Activated CD4-positive, alpha-beta T cell treated with anti-CD3 and anti-CD28 coated beads, Interleukin-2, amount 50 U/mL, for 48 hours (primary cell): ENCODE measurements at places on chromosomes 3 and 15.

- no peak for DNase-seq
Measured at GRCh38 chr3:68482565-68482964, 449.8 kb downstream of the TAFA4 start.

DNA sequence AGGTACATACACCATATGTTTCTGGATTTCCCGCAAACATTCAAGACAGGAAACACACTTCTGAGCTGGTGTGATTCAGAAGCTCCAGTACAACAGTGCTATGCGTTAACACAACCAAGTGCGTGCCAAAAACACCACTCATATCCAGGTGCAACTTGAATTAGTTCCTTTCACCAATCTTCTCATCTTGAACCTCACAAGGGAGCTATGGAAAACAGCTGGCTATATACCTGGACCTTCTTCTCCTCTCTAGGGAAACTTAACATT is 31.3 kb downstream of the SUSD5 start:
- DNase-seq, result no peak

DNA sequence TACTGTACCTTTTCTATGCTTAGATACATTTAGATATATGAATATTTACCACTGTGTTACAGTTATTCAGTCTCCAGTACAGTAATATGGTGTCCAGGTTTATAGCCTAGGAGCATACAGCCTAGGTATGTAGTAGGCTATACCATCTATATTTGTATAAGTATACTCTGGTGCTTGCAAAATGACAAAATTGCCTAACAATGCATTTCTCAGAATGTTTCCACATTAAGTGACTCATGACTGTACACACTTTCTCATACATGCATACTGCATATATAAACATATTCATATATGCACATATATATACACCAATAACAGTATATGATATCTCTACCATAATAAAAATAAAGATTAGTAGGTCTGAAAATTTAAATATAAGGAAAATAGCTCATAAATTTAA is 169.3 kb downstream of the DPH6 start:
- no peak for DNase-seq

- DNase-seq, result no peak
Measured at GRCh38 chr3:156615592-156616173, 58.7 kb upstream of the TIPARP start.

DNA sequence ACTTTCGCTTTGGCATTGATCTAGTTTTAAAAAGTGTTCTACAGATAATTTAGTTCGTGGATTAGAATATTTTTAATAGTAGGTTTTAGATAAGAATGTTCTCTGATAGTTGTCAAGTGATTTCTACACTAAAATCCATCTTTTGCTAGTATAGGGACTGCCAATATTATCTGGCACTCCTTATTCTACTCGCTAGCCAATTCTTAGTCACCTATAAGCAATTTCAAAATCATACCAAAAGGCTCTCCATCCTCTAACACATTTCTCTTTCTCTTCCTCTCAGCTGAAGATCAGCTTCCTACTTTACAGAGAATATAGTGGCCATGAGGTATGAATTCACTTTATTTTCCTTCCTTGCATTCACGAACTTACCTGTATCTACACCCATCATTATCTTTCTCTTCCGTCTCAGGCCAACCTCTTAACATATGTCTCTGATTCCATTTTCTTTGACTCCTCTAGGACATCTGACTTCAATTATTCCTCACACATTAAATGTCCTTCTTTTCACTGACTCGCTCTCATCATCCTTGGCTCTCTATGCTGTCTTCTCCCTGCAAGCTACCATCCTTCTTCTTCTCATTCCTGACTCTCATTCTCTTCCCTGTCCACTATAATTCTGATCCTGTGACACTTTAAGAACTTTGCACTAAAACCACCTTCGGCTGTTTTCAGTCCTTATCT is 35.5 kb downstream of the C3orf80 start:
- DNase-seq, result no peak

DNA sequence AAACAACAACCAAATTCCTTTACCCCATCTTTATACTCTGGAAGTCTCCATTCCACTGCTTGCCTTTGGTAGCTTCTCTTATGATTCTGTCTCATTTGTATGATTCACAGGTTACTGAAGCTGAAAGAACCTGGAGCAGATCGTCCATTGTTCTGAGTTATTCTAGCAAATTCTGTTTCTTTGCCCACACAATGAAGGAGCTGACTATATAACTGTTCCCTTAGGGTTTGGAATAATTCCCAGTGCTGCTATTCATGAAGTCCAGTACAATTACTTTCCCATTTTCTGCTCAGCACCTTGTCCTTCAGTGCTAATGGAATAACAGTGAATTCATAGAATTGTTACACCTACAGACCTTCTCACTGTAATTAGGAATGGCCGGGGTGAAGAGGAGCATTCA is 167.8 kb downstream of the CHST2 start:
- DNase-seq, result no peak

DNA sequence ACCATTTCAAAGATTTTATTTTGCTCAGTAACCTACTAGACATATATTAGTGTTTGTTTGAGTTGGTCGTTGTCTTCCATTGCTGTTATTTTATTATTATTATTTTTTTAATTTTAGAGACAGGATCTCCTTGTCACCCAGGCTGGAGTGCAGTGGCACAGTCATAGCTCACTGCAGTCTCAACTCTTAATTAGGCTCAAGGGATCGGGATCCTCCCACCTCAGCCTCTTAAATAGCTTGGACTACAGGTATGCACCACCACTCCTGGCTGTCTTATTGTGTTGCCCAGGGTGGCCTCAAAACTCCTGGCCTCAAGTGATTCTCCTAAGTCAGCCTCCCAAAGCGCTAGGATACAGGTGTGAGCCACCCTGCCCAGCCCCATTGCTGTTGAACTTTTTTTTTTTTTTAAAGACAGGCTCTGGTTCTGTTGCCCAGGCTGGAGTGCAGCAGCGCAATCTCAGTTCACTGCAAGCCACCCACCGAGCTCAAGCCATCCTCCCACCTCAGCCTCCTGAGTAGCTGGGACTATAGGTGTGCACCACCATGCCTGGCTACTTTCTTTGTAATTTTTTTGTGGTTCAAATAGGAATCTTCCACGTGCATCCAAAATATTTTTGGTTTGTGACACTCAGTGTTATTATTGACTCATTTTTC is 18.2 kb downstream of the SETD5 start:
- DNase-seq, result no peak
